HTR-8/SVneo (cell line): ENCODE measurements at places on chromosomes 2 and 18.

- no peak for DNase-seq
Measured at GRCh38 chr18:58780045-58780444, 84.6 kb upstream of the ZNF532 start.

- DNase-seq = no peak
Measured at GRCh38 chr2:223929571-223930102, 15.5 kb downstream of the WDFY1 start.

DNA sequence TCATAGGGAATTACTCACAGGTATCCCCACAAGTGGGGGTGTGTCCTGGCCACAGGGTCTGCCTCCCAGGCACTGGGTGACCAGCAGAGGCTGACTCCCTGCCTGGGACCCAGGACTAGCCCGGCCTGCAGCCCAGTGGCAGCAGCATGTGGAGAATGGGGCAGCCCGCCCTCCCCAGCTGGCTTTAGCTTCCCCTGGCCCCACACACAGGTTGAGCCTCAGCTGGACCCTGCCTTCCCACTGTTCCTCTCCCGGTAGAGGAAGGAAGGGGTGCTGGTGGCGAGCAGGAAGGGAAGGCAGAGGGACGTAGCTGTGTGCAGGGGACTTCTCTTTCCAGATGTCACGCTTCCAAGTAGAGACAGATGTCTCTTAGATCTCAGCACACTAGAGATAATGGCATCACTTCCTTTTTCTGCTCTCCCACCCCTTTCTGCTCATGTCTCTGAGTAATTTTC lies 51.4 kb downstream of the EMILIN2 start:
- DNase-seq = no peak

DNA sequence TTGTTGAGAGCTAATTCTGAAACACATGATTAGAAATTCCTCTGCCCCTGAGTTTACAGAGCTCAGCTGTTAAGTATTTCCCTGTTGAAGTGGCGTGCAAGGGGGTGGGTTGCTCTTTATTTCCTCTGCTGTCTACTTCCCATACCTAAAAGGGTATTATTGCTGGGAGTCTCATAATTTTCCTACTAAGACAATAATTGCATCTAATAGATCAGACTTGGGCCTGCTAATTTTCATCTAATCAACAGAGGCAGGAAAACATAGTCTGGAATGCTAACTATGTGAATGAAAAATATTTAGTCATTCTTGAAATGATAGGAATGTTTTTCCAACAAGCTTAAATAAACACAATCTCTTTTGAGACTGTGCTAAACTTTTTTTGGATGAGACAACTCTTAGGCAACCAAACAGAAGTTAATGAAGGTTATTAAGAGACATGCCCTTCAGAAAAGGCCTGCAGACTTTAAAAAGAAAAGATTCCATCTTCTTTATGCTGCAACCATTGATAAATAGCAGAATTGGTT lies 111.4 kb downstream of the FEZ2 start:
- DNase-seq = peak; percentile 37

DNA sequence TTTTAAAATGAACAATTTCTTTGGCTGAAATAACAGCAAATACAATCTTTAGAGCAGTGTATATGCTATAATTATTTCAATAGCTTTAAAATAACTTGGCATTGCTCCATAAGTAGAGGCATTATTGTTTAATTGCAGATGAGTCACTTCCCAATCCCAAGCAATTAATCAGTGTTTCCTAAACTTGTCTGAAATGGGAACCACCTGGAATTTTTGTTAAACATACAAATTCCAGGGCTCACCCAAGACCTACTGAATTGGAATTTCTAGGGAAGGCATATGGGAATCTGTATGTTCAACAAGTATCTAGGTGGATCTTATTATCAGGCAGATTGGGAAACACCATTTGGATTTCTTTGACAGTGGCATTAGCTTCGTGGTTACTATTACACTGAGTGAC lies 27.1 kb upstream of the FMNL2 start:
- no peak for DNase-seq
